Activated CD4-positive, alpha-beta T cell treated with anti-CD3 and anti-CD28 coated beads, Interleukin-2, amount 50 U/mL, for 4 hours (primary cell): ENCODE measurements at places on chromosomes 16 and 17.

DNA sequence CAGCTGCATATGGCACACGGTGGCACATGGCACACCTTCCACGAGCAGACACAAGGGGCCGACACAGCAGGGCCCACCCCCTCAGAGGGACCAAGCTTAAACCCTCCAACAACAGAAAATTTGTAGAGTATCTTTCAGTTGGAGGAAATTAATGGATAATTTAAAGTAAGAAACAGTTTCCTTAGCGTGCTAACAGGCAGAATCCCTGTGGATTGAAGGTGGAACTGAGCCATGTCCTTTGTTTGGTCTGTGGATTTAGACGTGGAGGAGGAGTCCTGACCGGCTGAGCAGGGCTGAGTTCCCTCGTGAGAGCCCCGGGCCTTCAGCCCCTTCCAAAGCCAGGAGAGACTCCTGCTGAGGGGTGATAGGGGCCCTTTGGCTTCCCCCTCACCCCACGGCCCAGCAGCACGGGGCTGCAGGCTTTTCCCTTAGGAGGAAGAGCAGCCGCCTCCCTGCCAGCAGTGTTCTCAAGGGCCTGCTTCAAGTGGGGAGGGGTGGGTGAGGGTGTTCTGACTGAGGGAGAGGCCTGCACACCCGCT lies 1.4 kb upstream of the CYB561 start:
- no peak for DNase-seq

- DNase-seq, result no peak
These were observed 299.8 kb downstream of the CNTNAP4 start for GRCh38 chr16:76577003-76577402.

- DNase-seq, result no peak
These were observed 20.5 kb downstream of the USP36 start for GRCh38 chr17:78819806-78820792.

- no peak for DNase-seq
These were observed 36.2 kb downstream of the ZFPM1 start for GRCh38 chr16:88489163-88489741.

DNA sequence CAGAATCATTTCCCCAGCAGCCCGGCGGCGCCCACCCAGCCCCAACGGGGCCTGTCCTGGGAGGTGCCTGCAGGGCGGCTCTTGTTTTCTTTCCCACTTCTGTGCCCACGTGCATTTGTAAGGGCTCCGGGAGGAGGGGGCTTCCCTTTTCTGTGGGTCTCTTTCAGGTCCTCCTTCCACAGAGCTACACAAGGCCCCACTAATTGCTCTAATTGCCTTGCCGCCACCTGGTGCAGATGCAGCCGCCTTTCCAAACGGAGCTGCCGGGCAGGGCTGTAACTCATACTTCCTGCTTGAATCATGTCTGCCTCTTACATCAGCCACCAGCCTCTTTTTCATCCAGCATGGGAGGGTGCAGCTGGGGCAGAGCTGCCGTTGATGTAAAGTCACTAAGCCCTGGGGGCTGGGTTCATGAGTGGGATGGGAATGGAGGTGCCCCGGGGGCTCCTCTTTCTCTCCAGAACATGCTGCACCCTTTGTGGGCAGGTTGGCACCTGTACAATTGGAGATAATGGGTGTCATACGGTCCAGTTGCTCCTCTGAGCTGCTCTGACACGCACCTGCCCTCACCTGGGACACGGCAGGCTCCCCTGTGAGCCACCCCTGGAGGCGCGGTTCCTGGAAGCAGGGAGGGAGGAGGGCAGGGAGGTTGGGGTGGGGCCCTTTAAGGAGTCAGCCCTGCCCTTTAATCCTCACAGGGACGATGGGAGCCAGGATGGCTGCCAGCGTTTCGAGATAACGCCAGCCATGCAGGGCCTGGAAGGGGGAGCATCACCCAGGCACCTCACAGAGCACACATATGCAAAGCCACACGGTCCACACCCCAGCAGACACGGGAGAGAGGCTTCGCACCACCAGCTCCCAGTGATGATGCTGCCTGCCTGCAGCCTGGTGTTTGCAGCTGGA lies 41.1 kb upstream of the KLHDC4 start:
- peak; percentile 67 for DNase-seq

DNA sequence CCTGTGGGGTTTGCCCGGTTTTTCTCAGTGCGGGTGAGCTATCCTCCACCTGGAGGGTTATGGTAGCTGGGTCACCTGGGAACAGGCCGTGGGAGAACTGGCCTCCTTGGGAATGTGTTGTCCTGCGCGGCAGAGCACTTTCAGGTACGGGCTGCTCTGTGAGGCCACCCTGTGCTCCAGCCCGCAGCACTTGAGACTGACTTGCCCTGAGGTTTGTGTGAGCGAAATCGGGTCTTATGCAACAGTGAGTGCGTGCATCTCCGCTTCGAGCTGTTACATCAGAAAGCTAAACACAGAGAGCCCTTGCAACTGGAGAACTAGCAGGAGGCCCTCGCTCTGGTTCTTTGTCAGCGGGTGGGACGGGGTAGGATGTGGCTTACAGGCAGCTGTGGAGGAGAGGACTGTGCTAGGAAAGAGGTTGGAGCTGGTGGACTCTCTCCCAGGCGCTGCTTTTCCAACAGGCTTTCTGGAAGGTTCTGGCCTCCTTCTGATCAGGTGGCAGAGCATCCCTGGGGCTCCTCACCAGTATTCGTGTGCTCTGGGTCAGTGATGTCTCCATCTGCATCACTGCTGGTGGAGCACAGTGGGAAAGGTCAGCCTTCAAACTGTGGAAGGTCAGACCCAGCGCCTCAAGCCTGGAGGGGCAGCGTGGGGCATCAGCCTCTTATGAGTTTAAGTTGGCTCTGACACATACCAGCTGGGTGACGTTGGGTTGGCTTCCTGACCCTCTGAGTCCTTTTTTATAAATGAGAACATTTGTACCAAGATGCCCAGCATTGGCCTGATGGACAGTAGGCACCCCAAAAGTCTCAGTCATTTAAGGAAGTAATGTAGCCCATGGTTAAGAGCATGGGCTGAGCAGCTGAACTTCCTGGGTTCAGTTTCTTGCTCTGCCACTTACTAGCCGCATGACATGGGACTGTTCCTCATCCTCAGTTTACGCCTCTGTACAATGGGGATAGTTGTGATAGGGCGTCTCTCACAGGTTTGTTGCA lies 76.3 kb downstream of the KSR1 start:
- no peak for DNase-seq

GRCh38 chr16:54284931-54285413 lies 1.6 kb downstream of the IRX3 start:
- no peak for DNase-seq

DNA sequence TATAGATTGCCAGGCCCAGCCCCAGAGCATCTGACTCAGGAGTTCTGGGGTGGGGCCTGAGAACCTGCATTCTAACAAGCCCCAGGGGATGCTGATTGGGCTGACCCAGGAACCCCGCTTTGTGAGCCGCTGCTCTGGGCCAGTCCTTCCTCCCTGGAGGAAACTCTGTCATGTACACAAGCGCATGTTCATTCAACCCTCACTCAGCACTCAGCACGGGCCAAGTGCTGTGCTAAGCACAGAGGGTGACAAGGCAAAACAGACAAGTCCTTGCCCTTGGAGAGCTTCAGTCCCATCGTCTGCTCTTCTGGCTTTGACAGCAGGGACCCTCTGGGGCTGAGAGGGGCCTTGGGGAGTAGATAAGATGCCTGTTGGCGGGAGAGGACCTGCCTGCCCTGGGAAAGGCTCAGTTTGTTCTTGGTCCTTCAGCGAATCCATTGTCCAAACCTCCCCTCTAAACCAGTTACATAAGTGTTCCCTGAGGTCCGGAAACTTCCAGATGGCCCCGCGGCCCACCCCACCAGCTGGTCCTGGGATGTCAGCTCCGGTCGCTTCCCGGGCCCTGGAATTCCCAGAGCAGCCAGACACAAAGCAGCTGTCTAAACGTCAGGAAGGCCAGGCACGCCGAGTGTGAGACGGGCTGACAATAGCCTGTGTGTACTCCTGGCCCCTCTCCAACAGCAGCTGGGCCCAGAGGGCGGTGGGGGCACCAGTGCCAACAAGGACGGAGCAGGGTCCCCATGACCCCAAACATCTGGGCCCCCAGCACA lies 88.8 kb downstream of the ZDHHC7 start:
- no peak for DNase-seq

GRCh38 chr17:63075969-63076368 lies 109.9 kb downstream of the TANC2 start:
- no peak for DNase-seq

GRCh38 chr17:68705714-68706076 lies 104.5 kb upstream of the FAM20A start:
- DNase-seq, result no peak

DNA sequence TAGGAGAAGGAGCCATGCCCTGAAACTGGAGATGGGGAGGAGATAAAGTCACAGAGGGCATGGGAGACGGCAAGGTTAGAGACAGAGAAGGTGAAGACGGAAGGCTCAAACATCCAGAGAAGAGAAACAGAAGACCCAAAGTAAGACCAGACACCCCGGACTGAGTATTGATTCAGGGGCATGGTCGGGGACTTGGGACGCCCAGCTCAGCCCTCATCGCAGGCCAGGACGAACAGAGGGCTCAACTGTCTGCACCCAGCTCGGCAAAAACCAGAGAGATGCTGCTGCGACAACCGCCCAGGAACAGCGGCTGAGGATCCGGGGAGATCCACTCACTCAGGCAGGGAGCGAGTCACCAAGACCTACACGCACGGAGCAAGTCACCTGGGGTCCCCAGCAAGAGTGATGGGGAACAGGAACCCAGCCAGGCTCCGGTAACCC lies 999 bp downstream of the XYLT1 start:
- DNase-seq, result peak; percentile 21

DNA sequence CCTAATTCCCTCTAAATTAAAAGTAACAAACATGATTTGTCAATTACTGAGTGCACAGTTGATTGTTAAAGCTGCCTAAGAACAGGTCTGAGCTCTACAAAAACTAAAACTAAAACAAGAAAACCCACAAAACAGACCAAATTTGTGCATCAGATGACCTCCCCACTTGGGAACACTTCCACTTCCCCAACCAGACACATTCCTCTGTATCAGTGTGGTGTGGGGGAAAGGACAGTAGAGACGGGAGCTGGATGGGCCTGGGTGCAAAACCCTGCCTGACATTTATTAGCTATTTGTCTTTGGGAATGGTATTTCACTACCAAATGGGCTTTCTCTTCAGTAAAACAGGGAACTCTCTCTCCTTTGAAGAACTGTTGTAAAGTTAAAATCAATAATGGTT lies 29.8 kb downstream of the STAT3 start:
- DNase-seq, result no peak

GRCh38 chr17:351449-351738 lies 1.2 kb downstream of the RPH3AL start:
- DNase-seq, result no peak

DNA sequence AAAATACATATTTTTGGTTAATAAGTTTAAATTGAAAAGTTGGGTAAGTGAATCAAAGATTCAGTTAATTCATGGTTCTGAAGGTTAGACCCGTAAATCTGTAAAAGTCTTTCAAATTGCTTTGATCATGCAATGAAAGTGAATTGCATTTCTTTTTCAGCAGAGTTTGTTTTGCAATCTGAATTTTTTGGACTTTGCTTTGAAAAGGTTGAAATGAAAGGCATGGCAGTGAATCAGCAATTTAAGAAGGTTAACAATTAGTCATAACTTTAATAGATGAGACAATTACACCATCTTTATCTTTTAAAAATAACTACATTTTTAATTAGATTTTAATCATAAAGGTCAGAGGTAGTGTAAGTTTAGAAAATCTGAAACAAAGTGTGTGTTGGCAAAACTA lies 310.9 kb upstream of the KCNJ16 start:
- no peak for DNase-seq

GRCh38 chr17:38569701-38570512 lies 35.8 kb downstream of the SRCIN1 start:
- DNase-seq, result no peak

DNA sequence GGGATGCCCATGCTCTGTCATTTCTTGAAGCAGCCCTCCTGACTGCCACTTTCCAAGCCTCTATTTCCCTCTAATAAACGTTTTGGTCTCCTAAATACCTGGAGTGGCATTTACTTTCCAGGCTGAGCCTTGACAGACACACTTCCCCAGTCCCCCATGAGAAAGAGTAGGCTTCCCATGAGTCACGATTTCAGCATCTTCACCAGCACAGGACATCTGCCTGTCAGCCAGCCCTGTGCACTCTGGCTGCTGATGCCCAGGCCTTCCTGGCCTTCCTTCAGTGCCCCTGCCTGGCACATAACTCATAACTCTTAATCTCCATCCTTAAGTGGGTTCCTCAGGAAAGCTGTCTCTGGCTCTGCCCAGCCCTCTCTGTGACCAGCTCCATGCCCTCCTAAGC lies 30.8 kb upstream of the GAS7 start:
- no peak for DNase-seq

DNA sequence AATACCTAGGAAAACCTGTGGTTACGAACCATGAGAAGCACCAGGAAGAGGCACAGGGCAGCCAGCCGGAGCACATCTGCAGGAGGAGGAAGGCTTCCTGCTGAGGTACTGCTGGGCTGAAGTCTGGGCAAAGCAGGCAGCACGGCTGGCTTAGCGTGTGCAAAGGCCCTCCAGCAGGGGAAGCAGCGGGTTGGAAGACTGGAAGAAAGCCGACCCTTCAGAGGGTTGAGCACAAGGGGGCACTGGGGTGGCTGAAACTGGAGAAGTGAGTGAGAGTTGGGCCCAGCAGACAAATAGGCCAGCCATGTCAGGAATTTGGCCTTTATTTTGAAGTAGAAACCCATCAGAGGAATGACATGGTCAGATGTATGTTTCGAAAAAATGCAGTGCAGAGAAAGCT lies 12.1 kb upstream of the HSD3B7 start:
- no peak for DNase-seq

GRCh38 chr17:18257982-18258355 lies 569 bp downstream of the FLII start:
- peak; percentile 24 for DNase-seq

DNA sequence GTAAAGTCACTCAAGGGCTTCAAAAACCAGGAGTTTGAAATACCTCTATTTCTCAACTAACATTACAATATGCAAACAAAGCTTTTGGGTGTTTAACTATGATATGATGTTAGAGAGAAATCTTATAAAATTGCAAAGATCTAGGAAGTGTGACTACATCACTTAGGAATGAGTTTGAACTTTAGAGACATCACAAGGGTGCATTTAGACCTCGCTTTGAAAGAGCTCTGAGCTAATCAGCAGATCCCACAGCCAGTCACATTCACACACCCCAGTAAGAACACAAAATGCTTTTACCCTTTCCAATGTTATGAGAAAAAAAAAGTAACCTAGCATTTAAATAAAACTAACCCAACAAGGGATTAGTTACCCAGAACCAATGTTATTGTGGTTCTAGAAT lies 45.2 kb downstream of the HYDIN start:
- no peak for DNase-seq

DNA sequence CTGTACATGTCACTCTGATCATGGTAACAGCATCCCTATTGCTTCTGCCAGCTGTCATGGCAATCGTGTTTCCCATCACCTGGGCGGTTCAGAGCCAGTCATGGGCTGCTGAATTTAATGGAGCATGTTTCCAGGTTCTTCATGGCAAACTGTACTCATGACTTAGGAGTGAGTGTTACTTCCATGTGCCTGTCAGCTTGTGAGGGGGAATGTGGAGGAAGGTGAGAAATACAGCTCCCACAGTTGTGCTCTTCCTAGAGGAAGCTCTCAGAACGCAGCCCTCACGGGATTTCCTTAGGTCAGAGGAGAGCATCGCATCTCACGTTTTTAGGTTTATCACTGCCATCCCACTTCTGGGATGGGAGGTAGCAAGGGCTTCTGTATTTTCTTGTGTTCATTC lies 28.0 kb upstream of the ARHGAP23 start:
- no peak for DNase-seq
